SJCRH30 (cell line): ENCODE measurements at places on chromosomes 13 and 19.
A peak's percentile ranks its signal among the peaks of the same experiment; 100 is the strongest.

DNA sequence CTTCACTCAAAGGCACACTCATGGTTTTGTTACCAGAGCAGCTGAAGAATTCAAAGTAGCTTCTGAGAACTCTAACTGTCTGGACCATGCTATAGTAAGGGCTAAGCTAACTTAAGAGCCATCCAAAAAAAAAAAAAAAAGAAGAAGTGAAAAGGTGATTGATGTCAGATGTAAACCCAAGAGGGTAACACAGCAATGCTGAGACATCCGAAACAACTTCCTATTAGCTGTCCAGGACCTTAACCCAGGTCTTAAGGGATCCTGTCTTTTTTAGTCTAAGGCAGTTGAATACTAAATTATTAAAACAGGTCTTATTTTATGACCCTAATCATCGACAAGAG, 11.2 kb upstream of the RAB20 start:
- no peak for DNase-seq

DNA sequence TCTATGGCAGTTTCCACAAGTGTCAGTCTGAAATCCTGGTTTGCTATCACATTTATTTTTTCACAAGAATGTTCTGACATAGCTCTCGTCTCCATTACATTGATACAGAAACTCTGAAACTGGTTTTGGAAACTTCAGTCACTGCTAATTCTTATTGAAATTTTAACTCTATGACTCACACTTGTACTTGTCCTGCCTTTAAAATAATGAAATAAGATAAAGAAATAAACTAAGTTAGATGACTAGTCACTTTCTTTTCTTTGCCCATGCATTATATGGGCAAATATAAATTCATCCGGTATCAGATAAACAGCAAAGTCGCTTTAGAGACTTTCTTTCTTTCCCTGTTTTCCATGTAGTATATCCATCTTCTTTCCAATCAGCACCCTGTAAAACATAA, 257.5 kb downstream of the PCDH9 start:
- no peak for DNase-seq

DNA sequence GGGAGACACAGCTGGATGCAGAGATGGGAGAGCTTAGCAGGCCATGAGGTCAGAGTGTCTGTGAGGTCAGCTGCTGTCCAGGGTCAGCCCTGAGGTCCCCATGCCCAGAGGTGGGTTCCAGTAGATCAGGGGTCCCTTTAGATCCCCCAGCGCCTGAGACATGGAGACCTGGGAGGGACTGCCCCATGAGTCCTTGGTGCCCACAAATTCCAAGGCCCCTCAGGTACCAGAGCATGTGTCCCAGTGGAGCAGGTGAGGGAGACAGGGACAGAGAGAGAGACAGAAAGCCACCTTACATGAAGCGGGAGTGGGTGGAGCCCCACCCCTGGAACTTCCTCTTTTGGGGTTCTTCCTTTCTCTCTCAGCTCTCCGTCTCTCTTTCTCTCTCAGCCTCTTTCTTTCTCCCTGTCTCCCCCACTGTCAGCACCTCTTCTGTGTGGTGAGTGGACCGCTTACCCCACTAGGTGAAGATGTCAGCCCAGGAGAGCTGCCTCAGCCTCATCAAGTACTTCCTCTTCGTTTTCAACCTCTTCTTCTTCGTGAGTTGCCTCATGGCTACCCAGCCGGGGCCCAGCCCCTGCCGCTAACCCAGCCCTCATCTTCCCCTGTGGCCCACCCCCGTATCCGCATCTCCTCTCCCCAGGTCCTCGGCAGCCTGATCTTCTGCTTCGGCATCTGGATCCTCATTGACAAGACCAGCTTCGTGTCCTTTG, at the start of gene CD37:
CD37 (plus strand) TSS at position 336 of the 713 bp plus-strand sequence; CDS start at position 471, 135 bp downstream.
- DNase-seq, result no peak

DNA sequence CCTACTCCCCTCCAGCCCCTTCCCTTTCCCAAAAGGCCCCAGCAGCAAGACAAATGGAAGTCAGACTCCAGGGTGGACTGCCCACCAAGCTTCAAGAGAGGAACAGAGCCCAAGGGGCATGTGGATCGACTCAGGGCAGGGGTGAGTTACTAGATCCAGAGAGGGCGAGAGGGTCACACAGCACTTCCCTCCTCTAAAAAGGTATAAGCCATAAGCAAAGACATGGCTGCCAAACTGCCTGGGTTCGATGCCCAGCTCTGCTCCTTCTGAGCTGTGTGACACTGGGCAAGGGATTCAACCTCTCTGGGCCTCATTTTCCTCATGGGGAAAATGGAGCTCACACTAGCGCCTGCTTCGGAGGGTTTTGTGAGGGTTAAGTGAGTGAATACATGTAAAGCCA, 3.8 kb downstream of the PPP1R14A start:
- DNase-seq, result no peak

- DNase-seq, result no peak
Observed at GRCh38 chr13:41282129-41282571, 18.8 kb upstream of the MTRF1 start.

DNA sequence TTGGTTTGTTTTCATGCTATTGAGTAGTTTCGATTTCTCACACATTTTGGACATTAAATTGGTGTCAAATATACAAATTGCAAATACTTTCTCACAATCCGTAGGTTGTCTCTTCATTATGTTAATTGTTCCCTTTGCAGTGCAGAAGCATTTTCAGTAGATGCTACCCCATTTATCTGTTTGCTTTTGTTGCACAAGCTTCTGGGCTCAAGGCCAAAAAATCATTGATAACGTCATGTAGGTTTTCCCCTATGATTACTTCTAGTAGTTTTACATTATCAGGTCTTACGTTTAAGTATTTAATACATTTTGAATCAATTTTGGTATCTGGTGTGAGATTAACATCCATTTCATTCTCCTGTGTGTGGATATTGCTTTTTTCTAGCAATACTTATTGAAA, 14.0 kb upstream of the ZNF347 start:
- DNase-seq, result no peak

- no peak for DNase-seq
Observed at GRCh38 chr13:47610687-47611086, 390.4 kb downstream of the SUCLA2 start.

DNA sequence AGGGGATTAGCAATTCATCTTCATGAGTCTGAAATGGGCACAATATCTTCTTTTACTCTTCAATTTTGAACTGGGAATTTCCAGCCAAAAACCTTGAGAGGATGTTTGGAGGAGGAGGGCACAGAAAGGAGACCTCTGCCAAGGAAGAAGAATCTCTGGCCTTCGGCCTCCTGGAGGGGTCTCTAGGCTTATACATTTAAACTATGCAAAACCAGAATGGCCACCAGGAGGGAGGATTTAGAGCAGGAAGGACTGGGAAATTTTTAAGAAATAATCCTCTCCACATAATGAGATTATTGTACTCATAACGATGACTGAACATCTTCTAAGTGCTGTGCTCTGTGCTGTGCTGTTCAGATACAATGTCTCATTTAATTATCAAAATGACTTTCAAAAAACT, 325.9 kb downstream of the NDFIP2 start:
- DNase-seq, result no peak

- DNase-seq, result no peak
Observed at GRCh38 chr13:34201050-34201913, 383.3 kb downstream of the RFC3 start.

DNA sequence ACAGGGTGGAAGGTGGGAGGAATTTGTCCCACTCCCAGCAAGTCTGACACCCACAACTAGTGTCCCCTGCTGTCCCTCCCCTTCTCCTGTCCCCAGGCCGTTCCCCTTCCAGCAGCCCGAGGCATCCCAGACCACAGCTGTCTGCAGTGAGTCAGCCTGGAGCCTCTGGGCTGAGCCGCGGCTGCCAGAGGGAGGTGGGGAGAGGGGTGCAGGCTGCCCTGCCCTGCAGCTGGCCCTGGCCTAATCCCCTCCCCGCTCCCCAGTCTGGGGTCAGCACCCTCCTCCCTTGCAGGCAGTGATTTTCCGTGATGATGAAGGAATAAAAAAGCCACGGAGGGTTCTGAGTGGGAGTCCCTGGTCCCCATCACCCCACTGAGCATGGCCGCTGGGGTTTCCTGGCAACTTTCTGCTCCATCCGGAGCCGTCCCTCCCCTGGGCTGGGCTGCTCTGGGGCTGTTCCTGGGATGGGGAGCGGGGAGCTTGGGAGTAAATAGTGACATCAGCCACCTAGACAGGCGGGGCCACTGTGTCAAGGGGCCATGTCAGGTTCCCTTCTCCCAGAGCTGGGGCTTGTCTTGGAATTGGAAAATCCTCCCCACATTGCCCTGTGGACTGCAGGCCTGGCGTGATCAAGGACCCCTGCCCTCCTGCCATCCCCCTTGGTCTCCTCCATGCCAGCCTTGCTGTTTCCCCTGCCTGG, 16.8 kb downstream of the SPC24 start:
- peak; percentile 95 for DNase-seq

- DNase-seq, result no peak
Observed at GRCh38 chr19:1164684-1165531, 9.2 kb downstream of the SBNO2 start.

- DNase-seq, result no peak
Observed at GRCh38 chr13:84303035-84303434, 420.8 kb upstream of the SLITRK1 start.

- no peak for DNase-seq
Observed at GRCh38 chr19:52665027-52665426, 26.9 kb upstream of the ZNF83 start.

DNA sequence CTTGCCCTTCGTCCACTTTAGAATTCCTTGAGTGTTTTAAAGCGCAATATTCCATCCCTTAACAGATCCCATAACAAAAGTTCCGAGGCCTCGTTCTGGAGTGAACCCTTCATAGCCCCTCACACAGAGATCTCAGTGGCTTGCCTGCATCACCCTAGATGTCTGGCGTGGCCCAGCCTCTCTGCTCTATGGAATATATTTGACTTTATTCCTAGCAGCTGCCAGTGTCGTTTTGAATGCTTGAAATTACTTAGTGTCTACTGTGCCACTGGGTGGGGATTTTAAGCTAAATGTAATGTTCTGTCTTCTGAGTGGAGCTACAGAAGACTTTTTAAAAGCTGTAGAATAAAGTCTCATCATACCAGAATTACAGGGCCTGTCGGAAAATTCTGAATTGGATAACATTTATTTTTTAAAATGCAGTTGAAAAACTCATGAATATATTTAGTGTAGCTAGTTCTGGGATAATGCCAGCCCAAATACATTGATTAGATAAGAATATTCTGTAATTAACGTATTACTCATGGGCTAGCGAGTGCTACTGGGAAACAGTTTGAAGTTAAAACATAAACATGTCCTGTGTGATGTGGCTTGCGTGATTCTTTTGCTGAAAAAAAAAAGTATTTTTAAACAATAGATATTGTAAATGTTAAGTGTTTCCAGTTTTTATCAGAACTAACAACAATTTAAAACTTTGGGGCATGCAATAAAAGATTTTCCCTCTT, 111.8 kb downstream of the ESD start:
- peak; percentile 68 for DNase-seq

GRCh38 chr19:7900401-7900870, 3.2 kb upstream of the MAP2K7 start:
- no peak for DNase-seq

GRCh38 chr13:79491715-79492114, 10.8 kb downstream of the NDFIP2 start:
- DNase-seq, result no peak
